ENCODE measurements at places on chromosomes 5 and 9.

- DNase-seq = no peak
These were observed 24.3 kb upstream of the TEX10 start for GRCh38 chr9:100377015-100377414.

DNA sequence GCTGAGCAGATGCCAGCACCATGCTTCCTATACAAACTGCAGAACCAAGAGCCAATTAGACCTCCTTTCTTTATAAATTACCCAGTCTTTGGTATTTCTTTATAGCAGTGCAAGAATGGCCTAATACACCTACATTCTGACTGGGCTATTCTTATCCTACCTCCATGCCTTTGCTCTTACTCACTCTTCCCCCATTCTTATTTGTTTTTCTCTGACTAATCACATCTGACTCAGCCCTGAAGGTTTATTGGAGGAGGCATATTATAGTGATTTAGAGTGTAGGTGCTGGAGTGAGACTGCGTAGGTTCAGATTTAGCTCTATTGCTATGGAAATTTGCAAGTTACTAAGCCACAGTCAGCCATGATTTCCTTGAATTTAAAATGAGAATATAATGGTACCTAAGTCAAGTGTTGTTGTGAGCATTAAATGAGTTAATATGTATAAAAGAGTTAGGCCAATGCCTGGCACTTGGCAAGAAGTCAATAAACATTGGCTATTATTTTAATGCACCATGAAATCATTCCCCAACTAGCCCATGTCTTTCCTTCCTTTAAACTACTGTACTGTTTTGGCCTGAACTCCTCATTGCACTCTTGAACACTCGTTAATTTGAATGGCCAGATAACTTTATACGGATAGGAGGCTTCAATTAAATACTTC, 531.2 kb upstream of the ZNF608 start:
- DNase-seq = no peak

GRCh38 chr9:125932012-125932411, 184.8 kb downstream of the PBX3 start:
- no peak for DNase-seq

- no peak for DNase-seq
These were observed 134.8 kb upstream of the ALDH1B1 start for GRCh38 chr9:38257626-38258215.

DNA sequence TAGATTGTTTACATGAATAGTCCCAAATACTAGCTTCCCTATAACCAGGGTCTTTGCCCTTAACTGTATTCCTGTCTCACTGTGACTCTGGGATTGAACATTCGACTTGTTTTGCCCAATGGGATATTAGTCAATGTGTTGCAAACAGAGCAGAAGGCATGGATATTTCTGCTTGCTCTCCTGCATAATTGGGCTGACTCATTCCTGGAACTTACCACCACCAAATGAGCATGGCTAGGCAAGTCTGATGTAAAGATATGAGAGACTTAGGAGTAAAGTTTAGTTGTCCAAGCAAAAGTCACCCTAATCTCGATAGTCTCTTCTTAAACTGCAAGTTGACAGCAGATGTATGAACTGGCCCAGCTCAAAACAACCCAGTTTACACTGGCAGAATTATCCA, 273.5 kb upstream of the CCNG1 start:
- no peak for DNase-seq

- DNase-seq = no peak
These were observed 513.9 kb downstream of the CTNND2 start for GRCh38 chr5:11390291-11390767.

DNA sequence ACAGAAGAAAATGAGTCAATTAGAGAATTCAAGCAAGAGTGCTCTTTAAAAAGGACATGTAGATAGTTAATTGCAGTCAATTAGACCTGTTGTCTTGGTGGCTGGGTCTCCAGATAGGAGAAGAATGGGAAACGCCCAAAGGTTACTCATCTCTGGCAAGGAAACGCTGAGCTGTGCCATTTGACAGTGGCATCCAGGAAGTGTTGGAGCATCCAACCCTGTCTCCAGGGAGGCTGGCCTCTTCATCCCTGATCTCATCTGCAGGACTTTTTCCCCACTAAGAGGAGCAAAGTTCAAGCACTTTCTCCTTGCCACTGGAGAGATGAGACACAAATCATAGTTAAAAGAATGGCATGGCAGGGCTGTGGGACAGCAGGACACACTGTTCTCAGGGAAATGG, 111.7 kb upstream of the MSX2 start:
- no peak for DNase-seq

DNA sequence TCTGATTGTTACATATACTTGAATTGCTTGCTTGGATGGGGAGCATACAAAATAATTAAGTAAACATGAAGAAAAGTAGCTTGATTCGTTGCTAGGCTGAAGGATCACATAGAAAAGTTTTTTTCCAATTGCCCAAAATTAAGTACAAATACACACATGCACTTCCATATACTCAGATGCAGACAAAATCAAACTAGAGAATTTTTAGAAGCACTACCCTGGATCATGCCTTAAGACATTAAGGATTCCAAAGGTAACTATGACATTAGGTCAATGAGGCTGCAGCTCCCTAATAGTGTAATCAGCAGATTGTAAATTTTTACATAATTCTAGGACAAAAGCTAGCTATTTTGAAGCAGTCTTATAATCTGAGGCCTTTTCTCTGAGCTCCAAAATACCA, 216.9 kb upstream of the TMEM161B start:
- DNase-seq = no peak

DNA sequence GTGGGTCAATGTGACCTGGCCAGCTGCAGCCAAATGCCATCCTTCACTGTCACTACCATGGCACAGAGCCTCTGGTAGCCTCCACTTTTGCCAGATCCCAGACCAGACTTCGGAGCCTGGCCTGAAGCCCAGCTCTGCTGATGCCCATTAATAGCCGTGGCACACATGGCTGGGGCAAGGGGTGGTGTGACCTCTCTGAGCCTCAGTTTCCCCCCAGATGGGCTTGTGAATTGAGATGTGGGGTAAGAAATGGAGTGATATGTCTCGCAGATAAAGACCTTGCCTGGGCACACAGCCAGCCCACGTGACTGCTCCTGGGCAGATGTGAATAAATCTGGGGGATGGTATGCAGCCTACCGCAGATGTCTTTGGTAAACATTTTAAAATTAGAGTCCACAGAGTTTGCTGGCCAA, 13.9 kb downstream of the SUSD3 start:
- DNase-seq = no peak

DNA sequence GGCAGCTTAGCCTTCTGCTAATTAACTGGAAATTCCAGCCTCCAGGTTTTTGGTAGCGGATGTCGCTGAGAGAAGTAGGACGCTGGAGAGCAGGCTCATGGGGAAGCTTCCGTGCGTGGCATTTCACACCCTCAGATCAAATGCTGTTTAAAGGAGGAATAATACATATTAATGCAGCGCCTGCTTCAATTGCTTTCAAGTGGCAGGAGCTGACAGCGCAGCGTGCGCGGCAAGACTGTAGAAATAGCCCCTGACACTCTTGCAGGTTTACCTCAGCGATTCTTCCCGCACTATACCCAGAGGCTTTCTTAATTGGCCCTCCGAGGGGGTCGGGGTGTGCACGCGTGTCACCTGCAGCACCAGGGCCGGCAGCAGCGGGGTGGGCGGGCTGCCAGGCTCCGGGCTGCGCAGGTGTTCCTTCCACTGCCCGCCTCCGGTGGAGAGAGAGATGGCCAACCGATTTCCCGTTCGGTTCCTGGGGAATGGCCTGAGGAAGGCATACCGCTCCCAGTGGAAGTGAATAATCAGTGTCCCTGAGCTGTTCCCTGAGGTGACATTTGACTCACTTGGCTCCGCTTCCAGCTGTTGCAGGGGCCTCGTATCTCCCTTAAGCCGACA, 427.9 kb downstream of the KCTD16 start:
- DNase-seq = no peak

DNA sequence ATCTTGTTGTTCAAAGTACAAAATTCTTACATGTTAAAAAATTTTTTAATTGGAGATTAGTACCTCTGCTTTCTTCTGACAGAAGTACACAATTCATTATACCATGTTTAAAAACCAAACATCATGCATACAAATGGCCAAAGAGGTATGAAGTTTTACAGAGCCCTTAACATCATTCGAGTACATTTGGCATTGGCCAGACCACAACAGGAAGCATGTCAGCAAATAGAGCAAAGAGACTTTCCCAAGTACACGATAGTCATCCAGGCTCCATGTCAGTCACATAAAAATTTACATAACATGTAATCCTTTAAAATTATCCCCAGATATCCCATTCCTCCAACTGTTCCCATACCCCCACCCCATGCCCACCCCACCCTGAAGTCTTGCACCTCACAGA, 22.5 kb downstream of the HMGCS1 start:
- no peak for DNase-seq

DNA sequence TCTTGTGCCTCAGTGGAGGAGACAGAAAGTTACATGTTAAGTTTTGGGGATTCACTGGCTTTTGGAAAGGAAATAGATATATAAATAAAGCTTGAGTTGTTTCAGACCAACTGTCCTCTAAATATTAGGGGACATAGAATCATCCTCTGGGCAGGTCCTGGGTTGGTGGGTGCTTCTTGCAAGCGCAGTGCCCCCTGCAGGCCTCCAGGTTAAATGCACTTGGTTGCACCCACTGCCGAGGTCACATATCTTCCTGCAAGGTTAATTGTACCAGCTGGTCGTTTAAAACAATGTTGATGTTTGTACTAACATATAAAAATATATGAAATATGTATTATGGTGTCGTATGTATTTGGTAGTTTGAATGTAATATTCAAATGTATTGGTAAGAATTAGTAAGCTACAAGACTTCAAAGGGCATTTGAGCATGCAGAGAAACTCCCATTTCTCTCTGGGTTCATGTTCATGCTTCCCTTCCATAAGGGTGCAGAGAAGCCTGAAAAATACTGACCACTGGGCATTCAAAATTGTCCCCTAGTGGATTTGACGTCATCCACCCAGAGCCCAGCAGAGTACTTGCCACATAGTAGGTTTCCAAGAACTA, 87.0 kb downstream of the ZNF618 start:
- DNase-seq = peak; percentile 56

DNA sequence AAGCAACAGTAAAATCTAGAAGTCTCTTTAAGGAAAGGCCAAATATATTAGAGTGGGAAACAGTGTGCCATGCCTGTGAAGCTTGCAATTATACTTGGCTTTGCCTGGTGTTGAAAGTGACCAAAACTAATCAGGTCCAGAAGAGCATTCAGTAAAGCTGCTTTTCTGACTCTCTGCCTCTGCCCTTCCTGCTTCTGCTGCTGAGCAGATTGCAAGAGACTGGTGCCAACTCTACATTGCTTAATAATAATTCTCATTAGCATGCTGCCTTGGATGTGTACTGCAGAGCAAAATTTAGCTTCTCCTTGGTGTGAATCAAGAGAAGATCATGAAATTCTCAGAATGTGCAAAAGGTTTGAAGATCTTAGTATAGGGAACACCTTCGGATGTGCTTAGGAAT, 120.4 kb upstream of the RFX3 start:
- no peak for DNase-seq

DNA sequence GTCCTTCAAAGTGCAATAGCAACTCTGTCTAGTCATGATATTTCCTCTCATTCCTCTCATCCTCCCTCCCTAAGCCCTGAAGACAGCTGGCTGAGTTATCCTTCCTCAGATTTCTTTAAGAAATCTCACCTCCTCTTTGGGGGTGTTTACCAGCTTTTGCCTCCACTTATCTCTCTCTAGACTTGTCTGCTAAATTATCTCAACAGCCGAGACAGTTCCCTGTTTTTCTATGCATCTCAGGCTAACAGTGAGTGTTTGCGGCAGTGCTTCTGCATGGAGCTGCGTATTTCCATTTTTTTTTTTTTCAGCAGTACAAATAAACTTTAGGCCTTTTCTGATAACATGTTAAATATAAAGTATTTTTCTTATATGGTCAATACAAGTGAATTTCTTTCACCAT, 20.9 kb downstream of the KCTD16 start:
- DNase-seq = no peak

DNA sequence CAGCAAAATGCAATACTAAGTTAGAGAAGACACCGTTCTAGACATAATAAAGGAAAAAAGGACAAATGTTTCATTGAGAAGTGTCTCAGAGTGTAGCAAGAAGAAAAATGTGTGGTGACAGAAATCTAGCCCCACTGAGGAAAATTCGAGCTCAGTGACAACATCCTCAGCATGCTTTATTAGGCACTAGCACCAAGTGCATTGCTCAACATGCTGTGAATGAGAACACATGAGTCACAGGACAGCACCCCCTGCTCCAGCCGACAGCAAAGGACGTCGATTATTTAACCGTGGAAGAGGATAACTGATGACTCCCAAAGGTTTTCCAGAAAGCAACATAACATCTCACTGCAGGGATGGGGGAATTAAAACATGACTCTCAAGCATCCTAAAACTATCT, 182.7 kb downstream of the GNAQ start:
- no peak for DNase-seq

DNA sequence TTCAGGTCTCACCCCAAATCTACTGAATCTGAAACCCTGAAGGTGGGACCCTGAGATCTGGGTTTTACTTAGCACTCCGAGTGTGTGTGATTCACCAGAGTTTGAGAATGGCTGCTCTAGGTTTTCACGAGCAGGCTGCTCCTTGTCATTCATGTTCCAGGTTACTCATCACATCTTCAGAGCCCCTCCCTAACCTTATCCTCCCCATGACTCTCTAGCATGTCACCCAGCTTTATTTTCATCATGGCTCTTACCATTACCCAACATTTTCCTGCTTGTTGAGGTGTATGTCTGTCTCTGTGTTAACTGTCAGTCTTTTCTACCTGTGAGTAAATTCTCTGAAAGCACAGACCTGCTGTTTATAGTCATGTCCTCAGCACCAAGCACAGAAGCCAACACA, 319.2 kb downstream of the NSG2 start:
- DNase-seq = no peak

DNA sequence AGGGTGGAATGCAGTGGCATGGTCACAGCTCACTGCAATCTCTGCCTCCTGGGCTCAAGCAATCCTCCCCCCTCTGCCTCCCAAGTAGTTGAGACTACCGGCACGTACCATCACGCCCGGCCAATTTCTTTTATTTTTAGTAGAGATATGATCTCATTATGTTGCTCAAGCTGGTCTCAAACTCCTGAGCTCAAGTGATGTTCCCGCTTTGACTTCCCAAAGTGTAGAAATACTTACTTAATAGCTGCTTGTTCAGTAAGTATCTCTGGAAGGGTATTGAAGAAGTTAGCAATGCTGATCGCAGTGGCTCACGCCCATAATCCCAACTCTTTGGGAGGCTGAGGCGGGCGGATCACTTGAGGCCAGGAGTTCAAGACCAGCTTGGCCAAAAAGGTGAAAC, 35.7 kb upstream of the PLIN2 start:
- no peak for DNase-seq

DNA sequence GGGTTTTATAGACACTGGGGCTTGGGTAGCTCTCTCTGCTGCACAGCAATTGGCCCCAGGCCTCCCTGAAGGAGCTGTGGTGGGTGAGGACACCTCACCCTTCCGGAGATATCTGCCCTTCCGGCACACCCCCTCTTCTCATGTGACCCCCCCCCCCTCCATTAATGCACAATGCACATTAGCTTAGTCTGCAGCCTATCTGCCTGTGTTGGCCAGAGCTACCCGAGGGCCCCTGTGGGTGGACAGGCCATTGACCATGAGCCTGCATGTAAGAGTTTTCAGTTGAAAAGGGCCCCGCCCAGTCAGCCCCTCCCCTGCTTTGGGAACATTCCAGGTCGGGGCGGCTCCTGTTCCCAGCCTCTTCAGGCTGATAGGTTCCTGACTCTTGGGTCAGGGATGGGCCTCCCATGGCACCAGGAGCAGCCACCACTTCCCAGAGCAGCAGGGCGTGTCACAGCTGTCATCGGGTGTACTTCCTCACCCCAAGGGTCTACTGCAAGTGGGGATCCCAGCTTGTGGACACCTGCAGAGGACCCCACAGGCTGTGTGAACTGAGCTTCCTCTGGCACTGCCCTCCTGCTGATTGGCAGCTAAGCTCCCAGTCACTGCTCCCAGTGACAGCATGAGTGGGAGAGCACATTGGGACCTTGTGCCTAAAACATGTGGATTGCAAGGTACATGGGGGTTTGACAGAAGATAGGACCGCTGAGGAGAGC, 17.8 kb downstream of the PHF2 start:
- no peak for DNase-seq
